HT1080 (cell line): ENCODE measurements at places on chromosomes 5 and 9. TPM values are rescaled to one million over a fixed set of nuclear protein-coding genes. Genes with fewer than 3 reads are reported as not detected.
A peak's percentile ranks its signal among the peaks of the same experiment; 100 is the strongest.

Gene ARRDC3
- total RNA-seq = 12.7 and 14.1 TPM in 2 replicates

Gene ABCA1
- 6.3 and 6.4 TPM in 2 replicates for total RNA-seq

Gene MYOZ3
- total RNA-seq = not detected in 2 replicates

Gene PCDHB5
- total RNA-seq = 0.10 and 0.90 TPM in 2 replicates

Gene ROR2
- 0.03 and 0.29 TPM in 2 replicates for total RNA-seq

Gene RANBP3L
- 0.18 and 0.50 TPM in 2 replicates for total RNA-seq

DNA sequence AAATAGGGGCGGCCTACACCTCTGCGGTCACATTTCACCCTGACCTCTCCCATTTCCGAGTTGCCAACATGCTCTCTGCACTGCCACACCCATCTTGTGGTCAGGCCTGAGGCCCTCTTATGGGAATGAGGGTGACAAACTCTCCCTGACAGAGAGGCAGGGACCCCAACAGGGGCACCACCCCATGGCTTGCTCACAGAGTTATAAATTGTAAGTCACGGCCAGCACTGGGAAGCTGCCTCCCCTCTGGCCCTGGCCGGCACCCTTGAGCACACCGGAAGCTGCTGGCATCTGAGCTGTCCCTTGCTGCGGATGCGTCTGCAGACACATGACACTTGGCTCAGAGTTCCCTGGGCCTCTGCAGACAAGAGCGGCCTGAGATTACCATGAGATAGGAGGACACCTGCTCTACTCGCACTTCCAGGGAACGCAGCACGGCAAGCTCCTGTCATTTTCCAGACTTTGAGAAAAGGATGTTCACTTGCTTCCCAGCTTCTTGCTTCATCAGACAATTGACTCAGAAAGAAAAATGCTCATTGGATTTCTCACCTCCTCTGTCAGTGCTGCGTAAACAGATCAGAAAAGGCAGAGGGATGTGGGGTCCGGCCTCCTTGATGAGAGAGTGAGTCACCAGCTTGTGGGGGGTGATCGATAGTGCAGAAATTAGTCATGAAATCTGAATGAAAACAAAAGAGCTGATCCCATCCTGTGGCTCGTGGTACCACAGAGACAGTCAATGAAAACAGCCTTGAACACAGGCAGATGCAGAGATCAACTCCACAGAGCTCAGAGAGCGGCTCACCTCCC lies 269.8 kb downstream of the SYK start:
- peak; percentile 96 for DNase-seq

GRCh38 chr5:116358911-116359418 lies 215.7 kb downstream of the SEMA6A start:
- DNase-seq = no peak

DNA sequence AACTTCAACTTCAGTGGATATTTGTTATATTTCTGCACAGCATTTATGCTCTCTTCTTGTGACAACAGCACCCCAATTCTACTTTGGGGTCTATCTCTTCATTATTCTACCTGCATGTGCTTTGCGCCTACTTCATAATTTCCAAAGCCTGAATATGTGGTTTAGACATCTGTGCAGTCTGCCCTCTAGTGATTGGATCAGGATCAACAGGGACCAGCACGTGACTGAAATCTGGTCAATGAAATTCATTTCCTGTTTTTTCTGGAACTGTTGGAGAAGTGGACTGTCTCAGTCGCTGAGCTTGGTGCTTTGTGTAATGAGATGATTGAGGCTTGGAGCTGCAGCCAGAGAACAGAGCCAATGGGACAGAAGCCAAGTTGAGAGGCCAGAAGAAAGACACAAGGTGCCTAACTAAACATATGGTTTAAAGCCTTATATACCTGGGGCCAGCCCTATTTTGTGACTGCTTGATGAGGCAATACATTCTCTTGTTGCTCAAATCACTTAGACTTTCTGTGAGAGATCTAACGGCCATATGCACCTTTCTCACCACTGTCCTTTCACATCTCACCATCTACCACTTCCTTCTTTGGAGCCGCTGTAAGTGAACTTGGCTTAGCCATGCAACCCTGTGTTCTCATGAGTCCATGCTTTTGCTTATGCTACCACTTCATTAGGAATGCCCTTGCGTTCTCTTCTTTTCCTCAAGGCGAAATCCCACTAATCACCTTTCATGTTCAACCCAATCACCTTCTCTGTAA lies 68.8 kb upstream of the PPP2R2B start:
- DNase-seq = peak; percentile 47

DNA sequence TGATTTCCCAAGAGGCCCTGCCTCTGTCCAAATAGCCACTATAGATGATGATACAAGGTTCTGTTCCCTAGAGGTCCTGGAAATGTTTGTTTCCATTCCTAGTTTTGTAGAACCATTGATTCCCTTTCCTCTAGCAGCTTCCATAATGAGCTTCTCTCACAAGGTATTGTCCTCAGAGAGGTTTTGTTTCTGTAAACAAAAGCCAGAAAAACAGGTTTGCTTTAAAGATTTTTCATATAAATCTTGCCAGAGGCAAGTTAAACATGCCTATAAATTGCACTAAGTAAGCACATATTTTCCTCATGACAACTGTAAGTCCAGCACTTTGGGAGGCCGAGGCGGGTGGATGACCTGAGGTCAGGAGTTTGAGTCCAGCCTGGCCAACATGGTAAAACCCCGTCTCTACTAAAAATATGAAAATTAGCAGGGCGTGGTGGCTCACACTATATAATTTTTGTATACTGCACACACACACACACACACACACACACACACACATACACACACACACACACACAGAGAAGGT lies 1787.7 kb downstream of the EFNA5 start:
- no peak for DNase-seq

GRCh38 chr9:2622461-2623287 lies 1.1 kb downstream of the VLDLR start:
- DNase-seq = peak; percentile 3

- DNase-seq = no peak
Observed at GRCh38 chr5:95850391-95850894, 27.9 kb upstream of the GLRX start.

DNA sequence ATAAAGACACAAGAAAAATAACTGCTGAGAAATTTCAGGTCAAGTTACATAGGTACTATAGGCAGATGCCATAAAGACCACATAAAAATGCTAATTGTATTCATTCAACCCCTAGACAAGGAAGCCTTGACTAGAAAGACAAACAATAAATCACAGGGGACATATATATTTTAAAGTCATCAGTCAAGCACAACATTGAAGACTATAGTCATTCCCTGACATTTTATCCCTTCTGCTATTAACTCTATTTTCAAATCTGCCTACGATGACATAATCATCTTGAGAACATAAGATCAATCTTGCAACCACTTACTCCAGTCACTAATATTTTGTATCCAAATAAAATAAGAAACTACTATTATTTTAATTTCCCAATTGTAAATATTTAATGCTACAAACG lies 38.3 kb downstream of the FAM13B start:
- no peak for DNase-seq

DNA sequence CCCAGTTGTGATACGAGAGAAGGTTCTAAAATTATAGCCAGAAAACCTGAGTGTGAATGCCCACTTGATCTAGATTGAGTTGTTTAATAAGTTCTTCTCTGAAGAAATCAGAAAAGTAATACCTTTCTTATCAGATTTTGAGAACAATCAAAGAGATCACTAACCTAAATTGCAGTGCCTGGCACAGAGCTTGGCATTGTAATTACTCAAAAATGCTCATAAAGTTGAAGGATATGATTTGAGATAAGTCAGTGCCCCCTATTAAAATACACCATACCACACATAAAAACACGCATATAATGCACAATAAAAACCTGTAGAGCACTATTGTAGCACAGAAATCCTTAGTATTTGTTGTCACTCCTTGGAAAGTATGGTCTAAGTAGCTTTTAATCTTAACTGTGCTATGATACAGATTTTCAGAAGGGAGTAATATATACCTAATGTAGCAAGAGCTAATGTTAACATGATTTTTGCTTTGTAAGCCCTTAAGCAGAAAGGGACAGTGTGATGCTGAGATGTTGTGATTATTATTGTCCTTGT lies 257.5 kb upstream of the CDH18 start:
- DNase-seq = no peak

- peak; percentile 17 for DNase-seq
Observed at GRCh38 chr5:138789771-138790242, 36.6 kb downstream of the CTNNA1 start.

DNA sequence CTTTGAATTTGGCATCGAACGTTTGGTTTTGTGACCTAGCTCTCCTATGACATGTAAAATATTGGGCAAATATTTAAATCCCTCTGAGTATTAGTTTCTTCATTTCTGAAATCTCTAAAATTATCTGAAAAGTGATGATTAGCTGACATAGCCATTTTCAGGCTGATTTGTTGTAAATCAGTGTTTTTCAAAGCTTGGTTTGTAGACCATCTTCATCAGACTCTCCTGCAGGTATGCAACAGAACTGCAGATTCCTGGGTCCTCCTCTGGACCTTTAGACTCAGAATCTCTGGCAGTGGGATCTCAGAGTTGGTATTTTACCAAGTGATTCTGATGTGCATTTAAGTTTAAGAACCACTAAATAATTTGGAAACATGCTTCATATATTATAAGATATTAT lies 38.9 kb upstream of the NMUR2 start:
- no peak for DNase-seq

- no peak for DNase-seq
Observed at GRCh38 chr5:179217356-179217755, 127.9 kb downstream of the ADAMTS2 start.

GRCh38 chr5:22835686-22836085 lies 17.5 kb downstream of the CDH12 start:
- DNase-seq = peak; percentile 25

- DNase-seq = peak; percentile 32
Observed at GRCh38 chr9:130994135-130995085, 14.6 kb upstream of the LAMC3 start.

DNA sequence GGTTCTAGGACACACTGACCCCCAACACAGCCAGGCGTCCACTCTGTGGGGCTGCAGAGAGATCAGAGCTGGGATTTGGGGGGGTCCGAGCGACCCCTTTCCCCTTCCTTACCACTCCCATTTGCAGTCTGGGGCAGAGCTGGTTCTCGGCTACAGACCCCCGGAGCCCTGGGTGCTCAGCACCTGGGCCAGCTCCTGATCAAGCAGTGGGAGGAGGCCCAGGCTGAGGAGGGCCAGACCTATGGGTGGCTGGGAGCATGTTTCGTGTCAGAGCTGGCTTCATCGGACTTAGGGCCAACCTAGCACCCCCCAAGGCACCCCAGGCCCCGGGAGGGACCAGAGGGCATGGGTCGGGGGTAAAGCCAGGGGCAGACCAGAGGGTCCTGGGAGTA lies 7.6 kb downstream of the GRIN1 start:
- no peak for DNase-seq

GRCh38 chr5:131381021-131381420 lies 117.2 kb downstream of the CDC42SE2 start:
- DNase-seq = no peak

- no peak for DNase-seq
Observed at GRCh38 chr5:143987264-143987663, 175.3 kb downstream of the HMHB1 start.

DNA sequence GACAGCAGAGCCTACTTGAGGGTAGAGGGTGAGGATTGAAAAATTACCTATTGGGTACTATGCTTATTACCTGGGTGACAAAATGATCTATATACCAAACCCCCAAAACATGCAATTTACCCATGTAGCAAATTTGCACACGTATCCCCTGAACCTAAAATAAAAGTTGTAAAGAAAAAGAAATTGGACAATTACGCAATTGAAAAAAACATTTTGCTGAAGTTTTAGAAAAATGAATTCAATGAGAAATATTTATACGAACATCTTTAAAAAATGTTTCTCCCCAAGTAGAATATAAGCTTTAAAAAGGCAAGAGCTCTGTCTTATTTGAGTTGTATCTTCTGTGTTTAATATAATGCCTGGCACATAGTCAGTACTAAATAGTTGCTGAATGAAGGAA lies 30.3 kb upstream of the TRAF1 start:
- DNase-seq = no peak

DNA sequence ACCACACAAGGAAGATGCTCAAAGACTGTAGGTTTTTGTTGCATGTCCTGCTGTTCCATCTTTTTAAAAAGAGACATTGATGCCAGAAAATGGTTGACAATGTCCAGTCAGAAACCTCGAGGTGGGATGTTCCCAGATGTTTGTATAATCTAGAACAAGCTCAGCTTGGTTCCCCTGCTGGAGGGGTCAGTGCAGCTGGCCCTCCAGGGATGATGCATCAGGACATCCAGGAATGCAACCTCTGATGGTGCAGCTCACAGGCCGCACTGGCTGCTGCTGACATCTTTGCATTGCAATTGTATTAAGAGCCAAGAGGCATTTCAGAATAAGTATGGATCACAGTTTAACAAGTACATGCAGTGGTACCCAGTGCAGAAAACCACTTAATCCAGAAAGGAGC lies 122.4 kb downstream of the MED10 start:
- DNase-seq = no peak

- no peak for DNase-seq
Observed at GRCh38 chr5:64164166-64164565, 1.5 kb upstream of the RNF180 start.

GRCh38 chr9:14369011-14369410 lies 55.1 kb upstream of the NFIB start:
- no peak for DNase-seq
